Stimulated activated CD4-positive, alpha-beta T cell treated with anti-CD3 and anti-CD28 coated beads, TNF-alpha, amount 100 ng/mL, for 1 hour (primary cell): ENCODE measurements at places on chromosomes 12 and 14.

DNA sequence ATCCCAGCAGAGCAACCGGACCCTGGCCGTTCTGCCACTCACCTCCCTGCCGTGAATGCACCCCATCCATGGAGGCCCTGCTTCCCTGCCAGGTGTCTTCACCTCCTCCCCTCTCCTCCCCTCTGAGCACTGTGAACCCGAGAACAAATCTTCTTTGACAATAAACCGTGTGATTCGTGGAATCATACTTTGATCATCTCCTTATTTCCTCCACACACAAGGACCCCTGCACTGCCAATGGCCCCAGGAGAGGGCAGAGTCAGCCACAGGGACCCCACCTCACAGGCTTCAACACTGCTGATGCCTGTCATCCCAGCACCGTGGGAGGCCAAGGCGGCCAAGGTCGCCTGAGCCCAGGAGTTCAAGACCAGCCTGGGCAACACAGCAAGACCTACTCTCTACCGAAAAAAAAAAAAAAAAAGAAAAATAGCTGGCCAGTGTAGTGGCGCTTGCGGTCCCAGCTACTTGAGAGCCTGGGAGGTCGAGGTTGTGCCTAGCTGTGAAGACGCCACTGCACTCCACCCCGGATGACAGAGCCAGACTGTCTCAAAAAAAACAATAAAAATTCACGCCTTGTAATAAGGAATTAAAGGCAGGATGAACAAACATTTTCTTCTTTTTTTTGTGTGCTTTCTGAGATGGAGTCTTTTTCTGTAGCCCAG, 1.1 kb downstream of the XRCC3 start:
- DNase-seq: no peak

DNA sequence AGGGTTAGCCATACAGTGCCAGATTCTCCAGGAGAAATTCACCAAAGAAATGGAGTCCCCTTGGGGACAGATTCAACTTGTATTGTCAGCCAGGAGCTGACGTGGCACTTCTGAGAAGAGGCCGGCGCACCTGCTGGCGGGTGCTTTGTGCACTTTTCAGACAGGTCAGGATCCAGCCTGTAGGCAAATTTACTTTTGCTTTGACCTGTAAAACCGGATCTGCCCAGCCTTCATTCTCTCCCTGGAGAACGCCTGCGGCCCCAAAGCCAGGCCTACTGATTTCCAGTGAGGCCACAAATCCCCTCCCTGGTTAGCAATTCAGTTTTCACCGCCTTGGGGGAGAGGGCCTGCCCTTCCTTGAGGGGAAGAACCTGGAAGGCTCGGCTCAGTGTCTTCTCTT, 17.4 kb downstream of the P2RX4 start:
- DNase-seq: no peak

DNA sequence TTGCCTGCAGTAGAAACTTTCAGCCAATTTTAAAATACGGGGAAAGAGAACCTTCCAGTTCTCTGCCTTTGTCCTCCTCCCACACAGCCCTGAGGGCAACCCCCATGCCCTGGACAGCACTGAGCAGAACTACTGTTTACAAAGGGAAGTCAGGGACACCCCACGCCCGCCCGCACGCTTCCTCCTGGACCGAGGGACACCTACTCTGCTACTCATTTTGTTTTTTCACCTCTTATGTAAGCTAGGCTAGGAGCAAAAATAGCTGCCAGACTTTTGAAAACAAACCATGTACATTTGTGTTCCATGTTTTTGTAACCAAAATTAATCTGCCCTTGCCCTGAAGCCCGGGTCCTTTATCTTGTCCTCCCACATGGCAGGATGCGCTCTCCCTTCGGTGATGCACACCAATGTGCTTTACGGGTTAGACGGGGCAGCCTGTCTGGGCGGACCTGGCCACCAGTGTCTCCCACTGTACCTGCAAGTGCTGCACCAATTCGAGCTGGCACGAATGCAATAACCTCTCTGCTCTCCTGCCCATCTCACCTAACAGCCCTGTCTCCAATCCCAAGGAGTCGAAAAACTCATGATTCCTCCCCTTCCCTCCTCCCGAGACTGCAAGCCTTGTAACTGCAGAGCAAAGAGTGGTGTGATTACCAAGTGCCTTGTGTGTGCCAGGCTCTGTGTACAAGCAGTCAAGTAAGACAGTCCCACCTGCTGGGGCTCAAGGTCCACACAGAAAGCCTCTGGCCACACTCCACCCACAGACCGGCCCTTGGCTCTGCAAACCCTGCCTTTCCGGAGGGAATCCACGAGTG, 85.2 kb downstream of the CCDC88C start:
- no peak for DNase-seq

DNA sequence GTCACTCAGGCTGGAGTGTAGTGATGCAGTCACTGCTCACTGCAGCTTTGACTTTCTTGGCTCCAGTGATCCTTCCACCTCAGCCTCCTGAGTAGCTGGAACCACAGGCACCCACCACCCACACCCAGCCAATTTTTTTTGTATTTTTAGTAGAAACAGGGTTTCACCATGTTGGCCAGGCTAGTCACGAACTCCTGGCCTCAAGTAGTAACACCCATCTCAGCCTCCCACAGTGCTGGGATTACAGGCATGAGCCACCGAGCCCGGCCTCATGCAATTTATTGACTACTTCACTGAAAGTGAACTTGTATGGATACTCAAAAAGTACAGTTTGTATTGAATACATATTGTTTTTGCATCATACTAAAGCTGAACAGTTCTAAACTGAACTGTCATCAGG, 9.1 kb downstream of the PSEN1 start:
- no peak for DNase-seq

DNA sequence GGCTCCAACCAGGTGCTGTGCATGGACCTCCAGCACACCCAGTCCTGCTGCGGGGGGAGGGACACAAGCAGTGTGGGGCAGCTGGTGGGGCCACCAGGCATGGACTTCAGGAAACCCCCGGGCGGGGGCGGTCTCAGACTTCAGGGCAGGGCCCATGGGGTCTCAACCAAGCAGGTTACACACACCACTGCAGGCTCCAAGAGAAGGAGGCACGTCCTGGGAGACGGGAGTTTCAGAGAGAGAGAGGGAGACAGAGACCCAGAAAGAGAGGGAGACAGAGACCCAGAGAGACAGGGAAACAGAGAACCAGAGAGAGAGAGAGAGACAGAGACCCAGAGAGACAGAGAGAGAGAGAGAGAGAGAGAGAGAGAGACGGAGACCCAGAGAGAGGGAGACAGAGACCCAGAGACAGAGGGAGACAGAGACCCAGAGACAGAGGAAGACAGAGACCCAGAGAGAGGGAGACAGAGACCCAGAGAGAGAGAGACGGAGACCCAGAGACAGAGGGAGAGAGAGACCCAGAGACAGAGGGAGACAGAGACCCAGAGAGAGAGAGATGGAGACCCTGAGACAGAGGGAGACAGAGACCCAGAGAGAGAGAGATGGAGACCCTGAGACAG, 128.9 kb downstream of the NCOR2 start:
- DNase-seq: no peak

DNA sequence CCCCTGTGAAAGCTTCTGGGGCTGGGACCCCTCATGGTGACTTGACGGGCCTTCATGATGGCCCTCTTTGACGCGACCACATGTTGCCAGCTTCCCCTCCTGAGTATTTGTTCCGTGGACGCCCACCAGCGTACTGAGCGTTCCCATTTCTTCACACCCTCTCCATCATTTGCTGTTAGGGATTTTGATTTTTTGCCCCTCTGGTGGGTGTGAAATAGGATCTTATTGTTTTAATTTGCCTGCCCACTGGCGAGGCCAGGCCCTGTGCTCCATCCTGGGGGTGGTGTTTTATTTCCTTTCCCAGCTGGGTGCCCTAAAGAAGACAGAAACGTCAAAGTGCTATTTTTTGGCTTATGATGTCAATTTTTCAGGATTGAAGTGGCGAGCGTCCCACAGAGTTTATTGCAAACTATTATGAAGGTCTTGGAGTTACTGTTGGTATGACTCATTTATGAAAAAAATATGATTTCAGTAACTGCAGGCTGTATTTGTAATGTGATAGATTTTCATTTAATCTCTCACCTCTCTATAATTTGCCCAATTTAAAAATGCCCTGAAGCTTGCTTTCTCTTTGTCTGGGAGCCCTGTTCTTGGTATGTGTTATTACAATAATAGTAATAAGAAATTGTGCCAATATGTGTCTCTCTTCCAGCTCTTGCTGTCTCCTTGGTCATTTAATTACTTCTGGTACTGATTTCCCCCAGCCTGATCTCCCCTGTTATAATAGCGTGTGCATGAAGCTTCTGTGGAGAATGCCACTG, 99.6 kb downstream of the SLC25A47 start:
- DNase-seq: no peak

- no peak for DNase-seq
Measured at GRCh38 chr12:25713264-25713663, 160.2 kb upstream of the LMNTD1 start.

GRCh38 chr12:1343422-1343821, 251.0 kb downstream of the FBXL14 start:
- DNase-seq: no peak

GRCh38 chr14:44030831-44031383, 476.2 kb downstream of the FSCB start:
- DNase-seq: no peak

- no peak for DNase-seq
Measured at GRCh38 chr14:94601884-94602391, 10.3 kb upstream of the SERPINA3 start.

DNA sequence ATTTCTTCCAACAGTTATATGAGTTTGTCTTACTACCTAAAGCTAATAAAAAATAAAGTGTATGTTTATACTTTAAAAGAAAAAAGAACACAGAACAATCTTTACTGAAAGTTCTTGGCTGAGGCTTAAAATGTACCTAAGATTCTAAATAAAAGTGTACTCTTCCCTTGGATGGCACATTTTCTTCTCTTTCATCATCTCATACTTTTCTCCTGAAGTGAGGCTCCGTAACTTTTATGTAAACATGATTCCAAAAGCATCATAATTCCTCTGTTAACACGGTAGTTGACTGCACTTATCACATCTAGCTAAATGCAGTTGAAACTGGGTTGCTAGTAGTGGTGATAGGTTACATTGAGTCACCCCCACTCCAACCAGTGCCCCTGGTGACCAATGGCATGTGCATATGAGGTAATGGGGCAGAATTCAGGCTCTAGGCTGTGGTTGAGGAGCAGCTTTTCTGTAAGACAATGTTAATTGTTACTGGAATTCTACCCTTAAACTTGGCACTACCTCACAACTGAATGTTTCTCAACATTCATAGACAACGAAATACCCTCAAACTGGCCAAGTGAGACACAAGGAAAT, 38.4 kb downstream of the WASHC3 start:
- no peak for DNase-seq

- no peak for DNase-seq
Measured at GRCh38 chr12:6199531-6200255, 507 bp upstream of the CD9 start.

GRCh38 chr14:26427097-26427496, 170.7 kb downstream of the NOVA1 start:
- no peak for DNase-seq

DNA sequence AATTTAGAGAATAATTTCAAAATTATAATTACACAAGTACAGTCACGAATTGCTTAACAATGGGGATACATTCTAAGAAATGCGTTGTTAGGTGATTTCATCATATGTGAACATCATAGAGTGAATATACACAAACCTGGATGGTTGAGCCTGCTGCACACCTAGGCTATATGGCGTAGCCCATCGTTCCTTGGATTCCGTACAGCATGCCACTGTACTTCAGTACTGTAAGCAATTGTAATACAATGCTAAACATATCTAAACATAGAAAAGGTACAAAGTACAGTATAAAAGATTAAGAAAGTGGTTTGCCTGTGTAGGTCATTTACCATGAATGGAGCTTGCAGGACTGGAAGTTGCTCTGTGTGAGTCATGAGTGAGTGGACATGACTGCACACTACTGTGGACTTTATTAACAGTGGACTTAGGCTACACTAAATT, 286.2 kb downstream of the CACNA1C start:
- no peak for DNase-seq

DNA sequence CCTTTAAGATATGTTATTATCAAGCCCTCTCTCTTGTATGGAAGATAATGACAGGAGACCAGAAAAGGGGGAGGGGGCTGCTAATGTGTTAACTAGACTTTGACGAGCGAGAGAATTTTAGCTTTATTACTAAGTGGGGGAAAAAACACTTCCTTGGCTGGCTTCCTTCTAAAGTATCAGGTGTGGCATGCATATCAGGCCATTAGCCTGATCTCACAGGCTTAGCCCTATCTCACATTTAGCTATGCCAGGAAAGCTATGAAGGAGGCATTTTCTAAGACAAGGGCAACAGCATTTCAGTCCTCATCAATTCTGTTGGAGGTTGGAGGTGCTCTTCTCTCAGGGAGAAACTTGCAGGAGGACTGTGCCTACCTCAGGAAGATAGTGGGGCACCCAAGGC, 9.9 kb downstream of the SSPN start:
- no peak for DNase-seq

DNA sequence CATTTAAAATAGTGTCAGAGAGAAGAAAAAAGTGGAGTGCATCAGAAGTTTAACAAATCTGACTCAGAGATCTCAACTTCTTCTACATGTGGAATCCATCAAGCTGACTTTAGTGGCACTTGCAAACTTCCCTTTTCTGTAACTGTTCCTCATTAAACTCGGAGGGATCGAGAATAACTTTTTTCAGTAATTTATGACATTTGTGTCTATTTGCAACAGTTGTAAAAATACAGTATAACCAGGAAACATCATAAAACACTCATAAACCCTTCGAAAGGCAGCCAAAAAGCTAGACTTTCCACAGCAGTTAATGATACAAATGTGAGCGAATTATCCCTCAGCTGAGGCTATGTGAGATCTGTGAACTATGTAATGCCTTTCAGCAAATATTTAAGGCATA, 1936.8 kb upstream of the SEL1L start:
- DNase-seq: no peak

DNA sequence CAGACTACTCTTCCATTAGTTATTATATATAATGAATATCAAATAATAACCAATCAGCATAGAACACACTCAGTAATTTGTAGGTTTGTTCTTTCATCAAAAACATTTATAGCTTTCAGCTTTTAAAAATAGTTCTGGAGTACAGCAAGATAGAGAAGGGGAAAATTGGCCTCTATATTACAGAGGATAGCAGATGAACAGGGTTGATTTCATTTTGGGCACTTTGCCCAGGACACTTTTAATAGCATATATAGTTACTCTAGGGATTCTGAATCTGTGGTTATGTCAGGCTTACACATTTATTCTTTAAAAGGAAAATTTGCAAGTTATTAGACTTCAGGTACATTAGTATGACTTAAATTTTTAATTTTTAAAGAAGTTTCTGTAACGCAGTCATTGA, 52.6 kb downstream of the IFT81 start:
- no peak for DNase-seq

- DNase-seq: no peak
Measured at GRCh38 chr12:110721570-110721969, 21.1 kb downstream of the PPP1CC start.

DNA sequence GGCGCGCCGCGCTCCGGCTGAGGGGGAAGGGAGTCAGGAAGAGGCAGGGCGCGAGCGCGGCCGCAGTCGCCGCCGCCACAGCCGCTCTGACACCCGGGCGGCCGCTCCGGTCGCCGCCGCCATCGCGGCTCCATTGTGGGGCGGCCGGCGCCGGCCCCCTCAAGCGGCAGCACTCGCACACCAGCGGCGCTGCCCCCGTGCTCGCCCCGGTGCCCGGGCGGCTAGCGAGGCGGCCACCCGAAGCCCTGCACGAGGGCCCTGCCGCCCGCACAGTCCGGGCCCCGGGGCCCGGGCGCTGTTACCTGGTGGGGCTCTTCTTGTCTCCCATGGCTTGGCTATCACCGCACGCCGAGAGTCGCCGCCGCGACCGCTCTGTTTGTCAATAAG, 202 bp downstream of the YAF2 start:
- no peak for DNase-seq
